ENCODE measurements at places on chromosomes 2 and 18.

DNA sequence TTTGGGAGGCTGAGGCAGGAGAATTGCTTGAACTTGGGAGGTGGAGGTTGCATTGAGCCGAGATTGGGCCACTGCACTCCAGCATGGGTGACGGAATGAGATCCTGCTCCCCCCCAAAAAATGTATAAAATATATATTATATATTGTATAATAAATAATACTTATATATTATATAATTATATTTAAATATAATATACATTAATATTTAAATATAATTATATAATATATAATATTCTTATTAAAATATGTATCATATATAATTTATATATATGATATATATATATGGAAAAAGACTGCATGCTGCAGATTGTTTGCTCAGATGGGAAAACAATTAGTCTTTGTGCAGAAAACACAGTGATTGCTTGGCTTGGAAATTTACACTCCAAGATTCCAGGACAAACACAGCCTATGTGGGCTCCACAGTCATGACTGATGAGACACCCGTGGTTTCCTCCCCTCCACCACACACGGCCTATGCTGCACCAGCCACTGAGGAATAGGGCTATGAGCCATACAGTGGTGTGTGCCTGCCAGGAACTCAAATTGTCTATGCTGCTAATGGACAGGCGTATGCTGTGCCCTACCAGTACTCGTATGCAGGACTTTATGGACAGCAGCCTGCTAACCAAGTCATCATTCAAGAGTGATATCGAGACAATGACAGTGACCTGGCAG lies 30.0 kb downstream of the PMAIP1 start:
- DNase-seq = no peak

GRCh38 chr2:178521304-178522150 lies 41.3 kb downstream of the PLEKHA3 start:
- DNase-seq = no peak

DNA sequence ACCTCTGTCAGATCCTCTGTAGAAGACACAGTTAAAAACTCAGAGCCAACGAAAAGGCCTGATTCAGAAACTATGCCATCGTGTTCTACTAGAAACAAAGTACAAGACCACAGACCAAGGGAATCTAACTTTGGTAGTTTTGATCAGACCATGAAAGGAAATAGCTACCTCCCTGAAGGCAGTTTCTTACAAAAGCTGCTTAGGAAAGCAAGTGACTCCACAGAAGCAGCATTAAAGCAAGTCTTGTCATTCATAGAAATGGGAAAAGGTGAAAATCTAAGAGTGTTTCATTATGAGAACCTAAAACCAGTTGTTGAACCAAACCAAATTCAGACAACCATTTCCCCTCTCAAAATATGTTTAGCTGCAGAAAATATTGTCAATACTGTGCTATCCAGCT lies 58.2 kb downstream of the FSIP2 start:
- DNase-seq = no peak

GRCh38 chr2:74507926-74508520 lies 528 bp upstream of the PCGF1 start:
- no peak for DNase-seq

DNA sequence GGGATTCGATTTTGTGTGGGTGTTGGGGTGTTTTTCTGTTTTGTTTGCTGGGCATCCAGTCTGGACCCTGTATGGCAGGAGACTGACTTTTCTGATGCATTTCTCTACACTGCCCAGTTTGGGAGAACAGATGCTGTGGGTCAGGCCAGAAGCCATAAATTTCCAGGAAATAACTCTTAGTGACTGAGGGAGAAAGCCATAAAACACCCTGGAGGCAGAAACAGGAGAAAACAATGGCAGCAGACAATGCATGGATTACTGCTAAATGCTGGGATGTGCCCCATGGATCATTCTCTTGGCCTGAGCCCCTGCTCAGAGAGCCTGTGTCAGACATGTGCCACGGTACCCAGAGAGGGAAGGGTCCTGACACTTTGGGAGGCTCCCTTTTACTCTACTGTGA lies 133.6 kb upstream of the CAPN13 start:
- no peak for DNase-seq

DNA sequence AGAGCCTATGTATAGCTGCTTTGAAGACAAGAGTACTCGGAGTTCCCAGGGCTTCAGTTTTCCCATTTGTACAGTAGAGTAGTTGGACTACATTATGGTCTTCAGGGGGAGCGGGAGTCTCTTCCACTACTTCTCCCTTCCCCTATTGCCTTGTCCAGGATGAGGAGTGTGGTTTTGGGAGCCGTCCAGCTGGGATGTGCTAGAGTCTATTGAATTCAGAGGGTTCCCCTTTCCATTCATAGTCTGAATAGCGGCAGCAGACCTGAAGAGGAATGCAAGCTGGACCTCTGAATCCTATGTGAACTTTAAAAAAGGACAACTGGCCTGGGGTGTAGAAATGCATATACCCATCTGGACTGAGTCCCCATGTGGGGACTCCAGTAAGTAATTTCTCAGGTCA lies 43.5 kb upstream of the EPG5 start:
- DNase-seq = no peak

- DNase-seq = no peak
Observed at GRCh38 chr2:200091126-200091525, 135.7 kb downstream of the MAIP1 start.

DNA sequence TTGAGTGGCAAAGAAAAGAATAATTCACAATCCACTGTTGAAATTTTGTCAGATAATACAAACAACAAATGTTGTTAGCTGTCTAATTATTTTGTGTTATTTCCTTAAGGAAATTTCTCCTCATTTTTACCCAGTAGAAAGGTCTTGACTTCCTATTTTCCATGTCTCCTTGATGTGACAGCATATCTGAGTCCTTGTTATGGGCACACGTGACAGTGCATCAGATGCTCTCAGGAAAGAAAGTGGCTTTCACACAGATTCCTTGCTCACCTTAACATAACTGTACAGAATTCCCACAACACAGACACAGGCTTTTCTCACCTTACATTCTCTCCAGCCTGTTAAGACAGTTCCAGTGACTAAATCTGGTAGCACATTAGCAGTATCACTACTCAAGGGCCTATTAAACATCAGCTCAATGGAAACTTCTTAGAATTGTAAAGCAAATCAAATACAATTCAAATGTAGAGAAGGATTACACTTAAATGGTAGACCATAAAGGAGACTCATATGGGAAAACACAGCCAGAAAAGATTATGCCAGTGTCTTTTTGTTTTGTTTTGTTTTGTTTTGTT lies 30.2 kb upstream of the GPR55 start:
- DNase-seq = no peak

DNA sequence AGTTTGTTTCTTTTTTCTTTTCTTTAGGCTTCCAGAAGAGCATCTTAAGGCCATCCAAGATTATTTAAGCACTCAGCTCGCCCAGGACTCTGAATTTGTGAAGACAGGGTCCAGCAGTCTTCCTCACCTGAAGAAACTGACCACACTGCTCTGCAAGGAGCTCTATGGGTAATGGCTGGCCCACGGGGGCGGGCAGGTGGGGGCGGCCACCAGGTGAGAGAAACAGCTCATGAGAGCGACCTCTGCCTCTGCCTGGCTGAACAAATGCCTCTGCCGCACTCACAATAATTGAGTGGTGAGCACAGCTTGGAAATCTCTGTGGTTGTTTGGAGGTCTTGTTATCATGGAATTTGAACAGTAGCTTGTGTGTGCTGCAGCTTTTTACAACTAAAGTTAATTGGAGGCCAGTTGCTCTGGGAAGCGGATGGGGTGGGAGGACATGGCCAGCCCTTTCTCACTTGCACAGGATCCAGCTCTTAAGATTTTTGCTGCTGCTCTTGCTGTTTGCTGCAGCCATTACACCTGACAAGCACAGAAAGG lies 70.4 kb downstream of the INPP5D start:
- DNase-seq = no peak

- no peak for DNase-seq
Observed at GRCh38 chr2:3126171-3126910, 251.3 kb downstream of the EIPR1 start.

DNA sequence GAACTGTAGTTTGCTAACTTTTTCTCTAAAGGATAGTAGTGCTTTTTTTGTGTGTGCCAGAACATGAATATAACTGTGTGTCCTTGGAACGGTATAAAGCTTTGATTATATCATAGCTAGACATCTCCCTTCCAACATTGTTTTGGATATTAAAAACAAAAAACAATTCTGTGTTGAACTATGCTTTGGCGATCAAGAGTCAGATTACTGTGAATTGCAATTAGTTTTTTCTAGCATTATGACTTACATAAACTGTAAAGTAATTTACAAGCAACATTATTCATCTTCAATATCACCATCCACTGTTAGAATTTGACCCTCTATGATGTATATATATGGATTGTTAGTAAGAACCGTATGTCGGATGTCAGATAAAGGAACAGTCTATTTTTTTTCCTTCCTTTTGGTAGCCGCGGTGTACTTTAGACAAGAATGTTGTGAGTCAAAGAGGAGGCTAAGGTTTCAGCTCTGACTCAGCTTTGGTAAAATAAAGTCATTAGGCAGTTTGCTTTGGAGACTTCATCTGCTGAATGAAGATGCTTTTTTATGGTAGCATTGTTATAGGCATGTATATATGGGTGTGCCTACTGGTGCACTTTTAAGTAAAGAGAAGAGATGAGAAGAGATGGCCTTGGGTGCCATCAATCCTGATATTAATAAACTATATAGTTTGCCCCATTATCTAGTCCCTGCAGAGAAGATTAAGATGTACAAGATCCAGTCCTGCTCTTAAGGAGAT lies 76.4 kb downstream of the LTBP1 start:
- DNase-seq = peak; percentile 51

GRCh38 chr2:52405980-52406379 lies 1361.6 kb upstream of the CHAC2 start:
- no peak for DNase-seq

GRCh38 chr2:3246928-3247714 lies 130.5 kb downstream of the EIPR1 start:
- DNase-seq = no peak

GRCh38 chr2:238854246-238854645 lies 6.4 kb downstream of the TWIST2 start:
- no peak for DNase-seq

DNA sequence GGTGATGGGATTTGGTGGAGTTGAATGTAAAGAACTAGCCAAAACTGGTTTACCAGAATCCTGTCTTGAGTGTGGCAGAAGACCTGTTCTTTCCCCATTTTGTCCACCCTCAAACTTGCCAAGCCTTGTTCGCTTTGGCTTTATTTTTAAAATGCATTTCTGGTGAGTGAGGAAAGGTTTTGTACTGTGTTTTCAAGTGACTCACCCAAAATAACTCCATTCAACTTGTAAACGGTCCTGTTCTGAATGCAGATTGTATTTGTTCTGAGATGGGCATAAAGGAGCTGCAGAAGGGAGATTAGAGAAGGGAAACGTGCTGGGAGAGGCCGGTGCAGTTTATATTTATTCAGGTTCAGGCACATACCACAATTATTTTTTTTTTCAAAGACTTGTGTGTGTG lies 5.3 kb upstream of the ITPRID2 start:
- no peak for DNase-seq

- DNase-seq = no peak
Observed at GRCh38 chr18:3605486-3605952, 155.5 kb downstream of the TGIF1 start.

GRCh38 chr2:86482034-86482433 lies 40.9 kb downstream of the KDM3A start:
- no peak for DNase-seq

DNA sequence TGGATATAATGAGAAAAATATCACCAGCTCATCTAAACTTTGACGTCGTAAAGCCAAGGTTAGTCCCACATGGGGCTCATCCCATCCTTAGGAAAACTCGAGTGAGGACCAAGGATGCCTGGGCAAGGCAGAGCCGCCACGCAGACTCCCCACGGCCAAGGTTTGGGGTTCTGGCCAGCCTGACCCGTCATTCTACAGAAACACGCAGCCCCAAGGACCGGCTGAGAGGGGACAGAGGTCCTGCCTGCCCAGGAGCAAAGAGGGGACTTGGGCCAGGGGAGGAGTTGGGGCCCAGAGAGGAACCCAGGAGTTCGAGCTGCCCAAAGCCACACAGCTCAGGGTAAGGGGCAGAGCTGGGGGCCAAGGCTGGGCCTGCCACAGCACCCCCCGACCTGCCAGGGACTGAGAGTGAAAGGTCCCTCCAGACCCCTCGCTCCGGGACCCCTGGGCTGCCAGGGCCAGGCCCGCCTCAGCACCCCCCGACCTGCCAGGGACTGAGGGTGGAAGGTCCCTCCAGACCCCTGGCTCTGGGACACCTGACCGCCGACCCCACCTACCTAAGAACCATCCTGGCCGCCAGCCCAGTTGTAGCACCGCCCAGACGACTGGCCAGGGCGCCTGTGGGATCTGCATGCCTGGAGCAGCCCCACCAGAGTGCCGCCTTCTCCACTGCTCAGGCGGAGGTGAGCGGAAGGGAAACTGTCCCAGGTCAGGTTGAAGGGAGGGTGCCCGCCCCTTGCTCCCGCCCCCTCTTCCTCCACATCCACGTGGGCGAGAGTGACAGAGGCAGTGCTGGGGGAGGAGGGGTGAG lies at the start of gene PDCD1:
Gene PDCD1 (minus strand): TSS at position 689 of the 811 bp plus-strand sequence. CDS start 56 bp downstream, at position 633.
- no peak for DNase-seq

DNA sequence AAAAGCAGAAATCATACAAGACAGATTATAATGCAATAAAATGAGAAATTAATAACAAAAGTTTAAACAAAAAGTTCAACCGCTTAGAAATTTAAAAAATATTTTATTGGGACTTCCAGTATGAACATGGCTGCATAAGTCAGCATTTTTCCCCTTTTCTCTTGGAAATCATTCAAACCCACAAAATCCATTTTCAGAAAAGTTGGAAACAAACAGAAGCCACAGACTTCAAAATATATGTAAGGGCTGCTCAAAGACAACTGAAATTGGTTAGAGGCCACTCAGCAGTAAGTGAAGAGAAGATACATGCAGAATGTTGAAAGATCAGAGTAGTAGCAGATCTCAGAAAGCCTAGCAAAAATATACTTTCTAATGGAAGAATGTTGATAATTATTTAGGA lies 194.0 kb downstream of the DYSF start:
- no peak for DNase-seq
